Tibial nerve (tissue), 4 donors: ENCODE measurements at places on chromosomes 3 and 15.

GRCh38 chr15:75723847-75724660 is 11.4 kb upstream of the CSPG4 start:
- H3K27ac ChIP-seq, result peak overlapping the region; percentile 93
- no peaks in the 10 kb centered on the region for H3K27me3 ChIP-seq
- H3K36me3 ChIP-seq, result no peaks in the 10 kb centered on the region

GRCh38 chr3:144185276-144185675 is 213.7 kb downstream of the DIPK2A start:
- H3K27me3 ChIP-seq, result no peaks in the 10 kb centered on the region
- DNase-seq, result no peak
- no peaks in the 10 kb centered on the region for H3K4me1 ChIP-seq
- H3K4me3 ChIP-seq, result no peak overlapping the region
- no peaks in the 10 kb centered on the region for H3K36me3 ChIP-seq

DNA sequence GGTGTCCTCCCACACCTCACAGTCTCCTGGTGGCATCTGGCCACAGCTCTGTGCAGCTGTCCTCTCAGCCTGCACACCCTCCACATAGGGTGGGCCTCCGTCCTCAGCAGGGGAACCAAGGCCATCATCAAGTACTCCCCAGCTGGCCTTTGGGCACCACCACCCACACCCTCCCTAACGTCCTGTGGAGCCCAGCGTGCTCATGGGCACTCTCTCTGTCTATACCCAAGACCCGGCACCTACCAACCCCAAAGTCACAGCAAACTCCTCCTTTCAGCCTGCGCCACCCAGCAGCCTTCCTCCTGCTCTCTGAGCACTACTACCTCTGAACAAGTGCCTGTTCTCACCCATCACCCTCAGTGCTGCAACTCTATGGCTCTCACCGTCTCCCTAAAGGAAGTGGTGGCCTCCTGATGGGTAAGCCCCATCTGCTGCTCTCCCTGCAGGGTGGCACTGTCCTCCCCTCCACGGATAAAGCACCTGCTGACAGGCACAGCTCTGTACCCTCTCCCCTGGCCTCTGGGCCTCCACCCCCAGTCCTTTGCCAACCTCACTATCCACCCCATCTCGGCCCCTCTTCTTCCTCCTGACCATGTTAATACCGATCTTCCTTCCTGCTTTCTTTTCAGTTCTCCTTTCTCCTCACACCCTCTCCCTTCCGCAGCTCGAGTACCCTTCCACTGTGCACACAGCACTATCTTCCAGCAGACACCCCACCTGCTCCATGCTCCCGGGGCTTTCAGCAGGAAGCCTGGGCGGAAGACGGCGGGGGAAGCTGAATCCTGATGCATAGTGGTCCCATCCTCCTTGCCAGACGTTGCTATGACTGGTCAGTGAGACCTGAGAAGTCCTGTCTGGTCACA is 31.5 kb downstream of the SLC41A3 start:
- H3K27me3 ChIP-seq, result no peaks in the 10 kb centered on the region
- no peaks in the 10 kb centered on the region for H3K36me3 ChIP-seq
- H3K4me3 ChIP-seq, result no peak overlapping the region
- no peaks in the 10 kb centered on the region for H3K4me1 ChIP-seq

GRCh38 chr15:38176691-38177090 is 75.9 kb upstream of the SPRED1 start:
- H3K27ac ChIP-seq, result no peak overlapping the region
- H3K4me1 ChIP-seq, result no peaks in the 10 kb centered on the region
- H3K27me3 ChIP-seq, result no peaks in the 10 kb centered on the region
- H3K36me3 ChIP-seq, result no peaks in the 10 kb centered on the region
